Left forelimb (tissue), 1 donor: ENCODE measurements at places on chromosomes 4 and X.

DNA sequence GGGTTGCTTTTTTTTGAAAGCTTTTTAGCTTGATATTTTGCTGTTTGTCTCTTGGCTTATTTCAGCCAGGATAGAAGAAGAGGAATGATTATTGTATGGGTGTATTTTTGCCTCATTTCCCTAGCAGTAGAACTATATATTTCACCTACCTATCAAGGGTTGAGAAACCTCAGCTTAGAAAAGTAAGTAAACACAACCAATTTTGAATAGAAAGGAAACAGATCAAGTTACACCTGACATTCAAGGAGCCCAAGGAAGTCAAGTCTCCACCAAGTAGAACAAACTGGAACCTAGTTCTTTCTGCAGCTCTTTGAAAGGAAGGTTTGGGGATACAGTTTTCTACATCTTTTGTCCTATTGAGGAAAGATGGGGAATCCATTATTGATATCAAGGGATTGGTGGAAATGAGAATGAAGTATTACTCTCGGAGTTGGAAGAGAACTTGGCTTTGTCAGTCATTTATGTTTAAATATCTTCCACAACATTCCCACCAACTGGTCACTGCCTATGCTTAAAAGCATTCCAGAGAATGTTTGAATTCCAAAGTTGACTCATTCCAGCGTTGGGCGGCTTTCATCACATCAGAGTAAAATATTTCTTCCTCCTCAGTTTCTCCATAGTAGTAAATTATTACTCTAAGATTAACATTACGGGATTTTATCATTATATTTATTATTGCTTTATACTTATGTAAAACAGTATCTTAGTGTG lies 207.8 kb upstream of the CNKSR2 start:
- no peak for DNase-seq

GRCh38 chrX:17737986-17738713 lies 857 bp downstream of the SCML1 start:
- peak; percentile 66 for DNase-seq

DNA sequence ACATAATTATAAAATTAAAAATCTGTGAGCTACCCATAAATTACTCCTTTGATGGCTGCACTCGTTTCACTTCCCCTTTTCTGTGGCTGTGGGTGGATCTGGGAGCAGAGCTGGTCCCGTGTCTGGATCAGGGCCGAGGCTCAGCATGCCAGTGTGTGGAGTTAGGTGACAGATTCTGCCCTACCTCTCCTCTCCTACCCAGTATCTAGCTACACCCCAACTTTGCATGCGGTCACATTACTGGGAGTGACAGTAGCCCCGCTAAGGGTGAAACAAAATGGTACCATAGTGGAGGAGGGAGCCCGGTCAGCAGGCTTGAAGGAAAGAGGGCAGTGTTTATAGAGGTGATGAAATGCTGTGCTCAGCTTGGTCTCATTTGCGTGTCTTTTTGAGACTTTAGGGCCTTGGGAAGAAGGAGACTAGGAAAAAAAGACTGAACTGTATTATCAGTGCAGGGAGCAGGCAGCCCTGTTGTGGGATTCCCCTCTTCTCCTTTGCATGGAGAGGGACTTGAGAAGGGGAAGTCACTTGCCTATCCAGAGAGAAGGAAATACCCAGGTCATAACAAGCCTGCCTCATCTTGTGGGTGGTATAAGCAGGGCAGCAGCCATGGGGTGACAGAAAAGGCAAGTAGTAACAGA lies 48.4 kb downstream of the ARHGAP10 start:
- DNase-seq, result no peak

DNA sequence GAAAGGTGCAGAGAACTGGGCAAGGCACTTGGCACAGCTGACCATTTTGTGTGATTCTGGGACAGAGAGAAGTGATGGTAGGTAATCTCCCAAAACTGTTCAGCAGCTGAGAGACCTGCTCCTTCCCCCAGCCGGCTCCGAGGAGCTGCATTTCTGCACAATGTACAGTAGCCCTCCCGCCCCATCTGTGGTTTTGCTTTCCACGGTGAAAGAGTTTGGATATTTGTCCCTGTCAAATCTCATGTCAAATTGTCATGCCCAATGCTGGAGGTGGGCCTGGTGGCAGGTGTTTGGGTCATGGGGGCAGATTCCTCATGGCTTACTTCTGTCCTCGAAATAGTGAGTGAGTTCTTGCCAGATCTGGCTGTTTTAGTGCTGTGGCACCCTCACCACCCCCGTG lies 90.5 kb upstream of the CD99 start:
- DNase-seq, result no peak

DNA sequence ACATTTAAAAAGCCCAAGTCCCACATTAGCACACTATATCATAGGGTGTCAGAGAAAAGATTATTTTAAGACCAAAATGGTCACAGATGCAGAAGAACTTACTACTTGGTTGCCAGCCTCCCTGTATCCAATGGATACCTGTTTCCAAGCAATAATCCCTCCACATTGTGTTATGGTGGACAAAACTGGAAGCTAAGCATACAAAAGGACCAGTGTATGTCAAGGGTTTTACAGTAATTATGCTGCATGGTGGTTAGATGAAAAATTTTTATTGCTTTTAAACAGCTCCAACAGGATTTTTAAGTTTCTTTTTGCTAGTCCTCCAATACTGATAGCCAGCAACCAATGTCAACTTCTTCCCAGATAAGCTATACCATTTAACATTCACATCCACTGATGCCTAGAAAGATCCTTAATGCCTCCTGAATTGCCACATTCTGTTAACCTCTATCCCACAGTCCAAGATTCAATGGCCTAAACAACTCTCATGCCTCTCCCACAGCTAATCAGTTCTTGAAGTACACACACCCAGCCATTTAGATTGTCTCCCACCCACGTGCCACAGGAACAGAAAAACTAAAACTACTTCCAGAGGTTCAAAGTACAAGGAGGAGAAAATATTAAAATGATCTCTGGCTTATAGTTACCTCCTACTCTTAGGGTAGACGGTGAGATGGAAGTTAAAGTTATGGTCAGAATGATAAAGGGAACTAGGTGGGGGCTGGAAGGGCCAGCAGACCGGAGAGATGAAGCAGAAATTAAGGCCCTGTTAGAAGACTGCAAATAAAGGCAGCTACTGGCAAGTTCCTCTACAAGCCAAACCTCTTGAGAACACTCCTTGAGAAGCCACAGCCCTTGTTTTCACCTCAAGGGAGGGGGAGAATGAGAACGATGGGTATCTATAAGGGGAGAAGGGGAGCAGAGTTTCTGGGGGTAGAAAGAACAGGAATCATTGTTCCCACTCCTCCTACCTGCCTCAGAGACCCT lies 5.5 kb downstream of the MED14 start:
- DNase-seq, result no peak

DNA sequence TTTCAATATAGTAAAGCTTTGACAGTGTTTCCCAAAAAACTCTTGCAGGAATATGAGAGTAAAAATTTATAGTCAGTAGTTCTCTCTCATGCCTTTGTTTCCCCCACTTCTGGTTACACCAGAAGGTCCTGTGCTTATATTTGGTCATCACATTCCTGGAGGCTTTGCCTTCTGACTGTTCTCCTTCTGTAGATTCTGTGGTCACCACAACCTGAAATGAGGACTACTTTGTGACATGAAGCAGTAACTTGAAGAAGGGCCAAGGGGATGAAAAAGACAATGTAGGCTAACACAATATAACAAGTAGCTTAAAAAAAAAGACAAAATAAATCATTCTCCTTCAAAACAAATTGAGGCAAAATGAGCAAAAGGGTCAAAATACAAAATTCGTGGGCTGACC lies 366.2 kb upstream of the NR3C2 start:
- DNase-seq, result no peak

DNA sequence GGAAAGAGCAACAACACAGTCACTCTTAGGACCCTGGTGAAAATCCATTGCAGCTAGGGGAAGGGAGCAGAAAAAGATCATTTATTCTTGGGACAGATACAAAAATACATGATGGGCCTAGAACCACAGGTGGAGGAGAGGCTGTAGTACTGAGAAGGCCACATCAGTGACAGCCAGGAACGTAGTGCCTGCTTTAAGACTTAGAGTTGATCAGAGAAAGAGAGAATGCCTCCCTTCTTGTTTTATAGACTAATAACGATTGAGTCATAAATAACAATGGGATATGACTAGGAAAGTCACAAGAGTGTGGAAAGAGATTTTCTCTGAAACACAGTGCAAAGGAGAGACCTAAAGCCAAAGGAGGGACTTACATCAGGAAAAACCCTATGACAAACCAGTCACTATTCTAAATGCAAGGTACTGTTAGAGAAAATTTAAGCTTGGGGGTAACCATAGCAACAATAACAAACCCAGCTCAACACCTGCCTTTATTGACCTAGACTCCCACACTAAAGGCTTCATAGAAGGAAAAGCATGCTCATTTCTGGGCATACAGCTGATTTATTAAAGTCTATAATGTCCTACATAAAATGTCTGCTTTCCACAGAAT lies 1015.0 kb upstream of the GRID2 start:
- DNase-seq, result no peak

- DNase-seq, result no peak
Measured at GRCh38 chr4:76601791-76602190, 166.8 kb downstream of the SHROOM3 start.

GRCh38 chr4:602559-602942 lies 22.8 kb upstream of the PDE6B start:
- no peak for DNase-seq

DNA sequence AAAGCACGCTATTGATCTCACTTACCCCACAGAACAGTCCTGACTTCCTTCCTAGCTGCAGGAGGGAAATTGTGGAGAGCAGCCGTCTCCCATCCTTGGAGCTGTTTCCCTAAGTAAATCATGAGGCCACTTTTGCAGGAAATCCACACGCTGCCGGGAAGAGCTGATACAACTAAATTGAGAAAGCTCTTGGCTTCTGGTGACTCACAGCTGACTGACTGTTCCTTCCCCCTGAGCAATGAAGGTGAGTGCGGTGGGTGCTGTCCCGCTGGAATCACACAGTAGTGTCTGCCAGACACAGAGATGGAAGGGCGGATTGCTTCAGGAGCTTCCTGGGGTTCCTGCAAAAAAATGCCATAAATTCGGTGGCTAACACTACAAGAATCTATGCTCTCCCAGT lies 268.9 kb downstream of the ASMT start:
- no peak for DNase-seq

GRCh38 chr4:158172261-158173258 lies at the start of gene GASK1B:
GASK1B (minus strand) TSS chr4:158173025; CDS start chr4:158171375, 1,650 bp downstream.
- no peak for DNase-seq

DNA sequence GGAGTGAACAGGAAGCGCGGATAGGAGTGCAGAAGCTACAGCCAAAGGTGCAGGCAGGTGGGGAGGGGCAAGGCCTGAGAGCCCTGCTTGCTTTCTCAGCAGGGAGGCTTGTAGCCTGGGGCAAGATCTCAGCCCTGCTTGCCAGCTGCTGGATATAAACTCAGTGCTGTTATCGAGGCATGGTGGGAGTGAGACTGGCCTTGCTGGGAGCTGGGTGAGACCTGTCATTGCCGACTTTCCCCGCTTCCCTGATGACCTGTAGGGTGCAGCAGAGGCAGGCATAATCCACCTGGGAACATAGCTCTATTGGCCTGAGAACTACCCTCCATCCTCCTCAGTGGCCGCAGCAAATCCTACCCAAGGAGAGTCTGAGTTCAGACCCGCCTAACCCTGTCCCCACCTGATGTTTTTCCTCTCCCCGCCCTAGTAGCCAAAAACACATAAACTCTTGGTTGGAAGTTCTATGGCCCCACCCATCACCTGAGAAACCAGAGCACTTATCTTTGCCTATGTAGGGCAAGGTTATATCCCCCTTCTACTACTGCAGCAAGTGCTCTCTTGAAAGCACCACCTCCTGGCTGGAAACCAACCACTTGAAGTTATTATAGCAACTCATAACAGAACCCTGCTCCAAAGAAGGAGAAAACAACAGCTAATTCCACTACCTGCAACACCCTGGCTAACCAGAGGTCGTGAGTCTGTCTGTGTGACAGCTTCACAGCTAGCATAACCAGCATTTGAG lies 80.7 kb downstream of the FHIP1A start:
- DNase-seq, result no peak

DNA sequence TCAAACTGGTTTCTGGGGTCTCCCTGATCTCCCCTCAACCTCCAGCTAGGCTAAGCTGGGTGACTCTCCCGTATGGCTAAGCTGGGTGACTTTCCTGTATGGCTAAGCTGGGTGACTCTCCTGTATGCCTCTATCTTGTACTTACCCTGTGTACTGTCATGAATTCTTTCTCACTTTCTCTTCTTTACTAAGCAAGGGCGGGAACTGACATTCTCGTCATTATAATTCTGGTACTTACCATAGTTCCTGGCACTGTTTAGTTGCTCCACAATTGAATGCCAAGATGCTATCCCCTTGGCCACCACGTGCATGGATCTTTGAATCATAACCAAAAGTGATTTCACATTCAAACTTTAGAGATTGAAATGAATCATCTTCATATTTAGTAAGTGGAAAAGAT lies 8.8 kb downstream of the INTU start:
- DNase-seq, result no peak

GRCh38 chr4:112994732-112995464 lies 54.6 kb upstream of the ANK2 start:
- DNase-seq, result no peak

GRCh38 chr4:60249784-60250183 lies 950.3 kb upstream of the ADGRL3 start:
- DNase-seq, result no peak
